Brain (organoid and tissue), 16 donors: ENCODE measurements at places on chromosomes 7 and 10. TPM values are rescaled to one million over a fixed set of nuclear protein-coding genes. Genes with fewer than 3 reads are reported as not detected.

GRCh38 chr7:67716729-67717128 is 720.1 kb downstream of the TYW1 start:
- DNase-seq: peak; percentile 29

Gene RBAK
- polyA plus RNA-seq: 1.5 TPM

Gene CDC14C
- polyA plus RNA-seq: not detected

DNA sequence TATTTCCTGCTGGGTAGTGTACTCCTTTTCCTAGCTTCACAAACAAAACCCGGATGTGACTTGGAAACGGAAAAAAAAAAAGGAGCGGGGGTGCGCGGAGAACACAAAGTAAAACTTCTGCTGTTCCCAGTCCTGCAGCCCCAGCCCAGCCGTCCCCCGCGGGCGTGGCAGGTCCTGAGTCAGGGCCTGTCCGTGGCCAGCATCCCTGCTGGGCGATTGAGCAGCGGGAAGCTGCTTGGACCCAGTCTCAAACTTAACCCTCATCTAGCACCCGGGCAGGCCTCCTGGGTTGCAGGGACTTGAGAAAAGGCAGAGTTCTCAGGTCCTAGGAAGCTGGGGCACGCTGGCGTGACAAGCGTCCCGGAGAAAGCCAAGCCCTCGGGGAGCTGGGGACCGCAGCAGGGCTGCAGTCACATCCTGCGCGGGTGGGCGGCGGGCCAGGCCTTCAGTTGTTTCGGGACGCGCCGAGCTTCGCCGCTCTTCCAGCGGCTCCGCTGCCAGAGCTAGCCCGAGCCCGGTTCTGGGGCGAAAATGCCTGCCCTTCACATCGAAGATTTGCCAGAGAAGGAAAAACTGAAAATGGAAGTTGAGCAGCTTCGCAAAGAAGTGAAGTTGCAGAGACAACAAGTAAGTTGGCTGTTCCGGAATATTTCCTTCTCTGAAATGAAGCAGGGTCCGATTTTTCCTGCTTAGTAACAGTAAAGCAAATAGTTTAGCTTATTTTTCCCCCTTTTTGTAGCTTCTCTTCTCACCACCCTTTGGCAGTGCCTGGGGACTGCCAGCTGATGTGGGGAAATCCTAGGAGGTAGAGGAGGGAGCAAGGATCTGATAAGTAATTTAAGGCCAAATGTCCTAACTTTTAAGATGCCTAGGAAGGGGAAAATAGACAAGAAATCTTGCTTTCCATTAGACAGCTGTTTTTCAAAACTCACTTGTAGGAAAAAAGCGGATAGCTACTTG is at the start of gene GNG11:
TSS of gene GNG11 (plus strand) at position 129 of the 960 bp plus-strand sequence. CDS start at position 532, 403 bp downstream.
- DNase-seq: peak; percentile 68

- DNase-seq: no peak
Measured at GRCh38 chr7:157676001-157676400, 339.2 kb downstream of the DNAJB6 start.

- DNase-seq: no peak
Measured at GRCh38 chr7:114787556-114787955, 134.3 kb upstream of the MDFIC start.

GRCh38 chr10:75708060-75708459 is 276.6 kb downstream of the LRMDA start:
- DNase-seq: peak; percentile 46

GRCh38 chr10:17113889-17114540 is 15.6 kb downstream of the CUBN start:
- DNase-seq: no peak

- DNase-seq: no peak
Measured at GRCh38 chr7:155120460-155120859, 50.3 kb downstream of the HTR5A start.

DNA sequence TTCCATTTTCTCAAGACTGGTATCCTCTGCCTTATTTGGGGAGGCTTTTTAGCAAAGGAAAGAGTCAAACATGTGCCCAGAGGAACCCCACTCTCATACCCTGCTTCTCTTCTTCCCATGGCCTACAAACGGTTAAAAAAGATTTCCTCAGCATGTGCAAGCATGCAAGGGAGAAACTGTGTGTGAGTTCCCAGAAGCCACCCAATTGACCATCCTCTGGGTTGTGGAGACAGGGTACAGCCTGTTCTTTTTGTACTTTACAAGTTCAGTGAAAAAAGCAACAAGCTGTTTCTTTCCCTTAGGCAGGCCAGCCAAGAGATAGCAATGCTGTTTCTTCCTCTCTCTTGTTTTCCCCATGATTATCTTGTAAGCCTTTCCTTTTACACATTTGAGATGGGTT is 68.8 kb upstream of the MTPN start:
- DNase-seq: no peak

DNA sequence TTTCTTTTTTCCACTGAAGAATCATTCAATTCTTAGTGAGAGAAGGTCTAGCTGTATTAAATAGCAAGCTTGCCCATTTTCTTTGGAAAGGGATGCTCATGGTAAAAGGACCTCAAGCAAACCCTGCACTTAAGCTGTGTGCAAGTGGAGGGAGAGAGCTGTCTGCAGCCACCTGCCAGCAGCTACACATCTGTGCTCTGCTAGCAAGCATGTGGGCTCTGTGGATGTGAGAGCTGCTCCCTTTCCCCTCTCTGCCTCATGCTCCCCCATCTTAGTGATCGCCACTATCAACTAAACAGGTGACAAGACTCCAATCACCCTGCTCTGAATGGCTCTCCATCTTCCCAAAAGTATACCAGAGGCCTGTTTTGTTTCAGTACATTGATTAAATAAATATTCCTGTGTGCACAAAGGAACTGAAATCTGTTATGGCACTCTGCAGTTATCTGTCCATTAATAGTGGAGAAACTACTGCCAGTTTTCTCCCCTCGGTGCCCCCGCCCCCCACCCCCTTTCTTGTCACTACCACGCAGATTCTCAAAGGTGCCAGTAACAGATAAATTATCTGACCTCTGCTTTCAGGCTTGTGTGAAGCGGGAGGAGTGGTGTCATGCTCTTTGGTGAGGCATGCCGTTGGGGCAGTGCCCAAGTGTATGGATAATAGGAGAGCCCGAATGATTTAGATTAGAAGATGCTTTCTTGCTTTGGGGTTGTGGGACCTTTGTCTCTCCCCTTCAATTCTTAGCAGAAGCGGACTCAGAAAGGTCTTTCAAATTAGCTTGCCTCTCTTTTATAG is 26.4 kb downstream of the AUTS2 start:
- peak; percentile 58 for DNase-seq

Gene WIPF3
- 17.6 TPM for polyA plus RNA-seq

DNA sequence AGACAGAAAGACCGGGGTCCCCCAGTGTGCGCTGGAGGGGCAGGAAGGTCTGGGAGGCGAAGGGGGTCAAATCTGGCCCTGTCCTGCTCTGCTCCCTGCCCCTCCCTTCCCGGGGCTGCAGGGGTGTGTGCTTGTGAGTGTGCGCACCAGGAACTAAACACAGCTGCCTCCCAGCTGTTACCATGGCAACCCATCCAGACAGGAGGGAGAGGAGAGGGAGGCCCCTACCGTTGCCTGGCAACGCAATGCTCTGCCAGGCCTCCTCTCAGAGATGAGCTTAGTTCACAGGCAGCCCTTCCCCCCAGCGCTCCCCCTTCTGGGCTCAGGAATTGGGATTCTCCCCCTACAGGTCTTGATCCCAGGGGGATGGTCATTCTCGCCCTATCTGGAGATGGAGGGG is 6.1 kb downstream of the NYAP1 start:
- DNase-seq: peak; percentile 100

DNA sequence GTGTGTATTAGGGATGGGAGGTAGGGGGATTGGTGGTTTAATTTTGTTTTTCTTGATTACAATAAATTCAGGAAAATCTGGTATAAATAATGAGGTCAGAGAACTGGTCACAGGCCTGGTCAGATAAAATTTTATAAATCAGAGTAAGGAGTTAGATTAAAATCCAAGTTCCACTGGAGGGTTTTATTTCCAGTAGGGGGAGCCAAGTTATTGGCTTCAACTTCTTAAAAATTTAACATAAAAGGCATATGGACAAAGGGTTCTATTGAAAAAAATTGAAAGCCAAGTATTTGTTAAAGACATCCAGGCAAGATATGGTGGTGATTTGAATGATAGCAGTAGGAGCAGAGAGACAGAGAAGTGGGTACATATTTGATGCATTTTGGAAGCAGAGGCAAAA is 763.3 kb downstream of the SORCS1 start:
- DNase-seq: no peak

DNA sequence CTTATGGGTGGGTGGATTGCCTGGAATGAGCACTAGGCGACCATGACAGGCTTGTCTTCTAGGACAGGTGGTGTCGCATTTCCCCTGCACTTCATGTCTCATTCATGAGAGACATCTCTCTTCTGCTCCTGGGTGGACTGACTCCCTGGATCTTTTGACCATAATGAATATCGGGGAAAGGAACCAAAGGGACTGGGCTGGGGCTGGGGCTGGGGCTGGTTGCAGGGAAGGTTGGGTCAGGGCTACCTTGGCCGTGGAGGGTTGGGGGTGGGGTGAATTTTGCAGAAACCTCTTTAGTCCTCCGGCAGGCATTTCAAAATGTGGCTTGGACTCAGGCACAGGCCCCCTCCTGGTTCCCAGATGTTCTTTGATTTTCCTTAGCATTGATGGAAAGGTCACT is 319.2 kb downstream of the ZNF716 start:
- DNase-seq: no peak

- DNase-seq: no peak
Measured at GRCh38 chr7:117219485-117219884, 103.4 kb downstream of the WNT2 start.

DNA sequence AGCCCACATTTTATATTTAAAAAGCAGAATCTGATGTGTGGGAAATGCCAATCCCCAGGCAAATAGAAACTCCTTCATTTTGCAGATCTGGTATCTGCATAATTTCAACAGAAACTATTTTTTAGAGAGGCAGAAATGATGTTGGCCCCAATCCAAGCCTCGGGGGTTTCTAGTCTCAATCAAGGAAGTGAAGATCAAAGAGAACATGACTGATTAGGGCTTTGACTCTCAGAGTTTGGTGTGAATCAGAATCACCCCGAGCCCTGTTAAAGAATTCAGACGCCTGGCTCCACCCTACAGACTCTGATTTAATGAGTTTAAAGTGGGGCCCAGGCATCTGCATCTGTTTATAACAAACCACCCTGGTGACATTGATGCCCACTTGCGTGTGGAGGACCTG is 36.7 kb upstream of the UBE2H start:
- DNase-seq: no peak

Gene SLC26A5
- polyA plus RNA-seq: 0.49 TPM

Gene FAM53B
- 25.9 TPM for polyA plus RNA-seq

DNA sequence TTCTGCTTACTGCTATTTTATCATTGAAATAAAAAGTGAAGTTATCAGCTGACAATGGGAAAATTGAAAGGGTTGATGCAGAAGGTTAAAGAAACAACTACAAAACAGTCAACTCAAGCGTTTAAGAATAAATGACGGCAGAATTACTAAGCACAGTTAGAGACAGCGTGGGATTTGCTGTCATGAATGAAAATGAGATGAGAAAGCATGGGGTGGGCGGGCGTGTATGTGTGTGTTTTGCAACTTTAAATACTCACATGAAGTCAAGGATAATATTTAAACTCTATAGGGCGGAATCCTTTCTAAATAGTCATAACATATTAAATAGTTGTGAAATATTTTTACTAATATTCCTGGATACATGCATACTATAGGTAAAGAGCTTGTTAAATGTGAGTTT is 450.8 kb downstream of the ETV1 start:
- no peak for DNase-seq
